Posterior cingulate gyrus (tissue), 11 donors: ENCODE measurements at places on chromosomes 2 and 18.

- DNase-seq = no peak
Measured at GRCh38 chr2:215107216-215108056, 31.0 kb downstream of the ABCA12 start.

DNA sequence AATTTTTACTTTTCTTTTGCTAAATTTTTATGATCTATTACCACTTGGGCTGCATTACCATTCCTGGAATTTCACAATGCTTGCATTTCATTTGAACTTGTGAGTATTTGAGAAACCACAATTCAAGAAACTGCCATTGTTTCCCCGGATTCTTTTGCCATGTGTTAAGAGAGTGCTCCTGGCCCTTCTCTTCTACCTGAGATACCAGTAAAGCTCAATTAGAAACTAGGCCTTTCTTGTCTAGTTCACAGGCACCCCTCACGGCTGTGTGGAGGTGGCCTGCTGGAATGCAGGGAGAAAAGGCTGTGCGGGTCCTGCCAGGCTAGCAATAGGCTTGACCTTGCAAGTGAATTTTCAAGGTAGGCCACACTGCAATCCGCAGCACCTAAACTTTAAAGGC is 40.8 kb downstream of the ZEB2 start:
- no peak for DNase-seq

- no peak for DNase-seq
Measured at GRCh38 chr18:54888933-54889332, 60.7 kb downstream of the RAB27B start.

DNA sequence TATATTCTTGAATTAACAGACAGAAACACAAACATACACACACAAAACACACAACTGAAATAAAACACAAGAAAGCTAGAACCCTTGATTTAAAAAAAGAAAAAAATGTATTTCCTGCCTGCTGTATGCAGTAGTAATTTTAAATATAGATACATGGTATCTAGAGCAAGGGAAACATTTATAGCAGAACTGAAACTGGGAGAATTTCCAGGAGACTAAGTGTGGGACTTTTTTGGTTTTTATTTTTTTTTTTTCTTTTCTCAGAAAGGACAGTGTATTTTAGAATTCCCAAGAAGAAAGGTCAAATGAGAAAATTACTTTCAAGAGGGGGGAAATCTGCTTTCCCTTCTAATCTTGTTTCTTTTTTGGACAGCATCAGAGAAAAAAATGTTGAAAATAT is 558.9 kb upstream of the PKDCC start:
- no peak for DNase-seq

- no peak for DNase-seq
Measured at GRCh38 chr2:11500702-11501303, 33.0 kb upstream of the GREB1 start.

- DNase-seq = no peak
Measured at GRCh38 chr2:64376926-64377325, 77.0 kb upstream of the LGALSL start.

DNA sequence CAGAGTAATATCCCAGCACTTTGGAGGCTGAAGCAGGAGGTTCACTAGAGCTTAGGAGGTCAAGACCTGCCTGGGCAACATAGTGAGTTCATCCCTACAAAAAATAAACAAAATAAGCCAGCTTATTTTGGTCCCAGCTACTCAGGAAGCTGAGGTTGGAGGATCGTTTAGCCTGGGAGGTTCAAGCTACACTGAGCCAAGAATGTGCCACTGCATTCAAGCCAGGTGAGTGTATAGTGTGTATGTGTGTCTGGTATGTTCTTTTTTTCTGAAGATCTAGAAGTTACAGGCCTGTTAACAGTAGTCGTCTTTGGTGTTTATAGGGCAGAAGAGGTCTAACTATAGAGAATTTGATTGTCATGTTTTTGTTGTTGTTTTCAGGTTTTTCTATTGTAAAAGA is 40.2 kb downstream of the ZC3H15 start:
- no peak for DNase-seq
